GM12878 (cell line): ENCODE measurements at places on chromosomes 2 and 18.

GRCh38 chr2:149601141-149601796 lies 13.7 kb upstream of the MMADHC start:
- no peak for DNase-seq

DNA sequence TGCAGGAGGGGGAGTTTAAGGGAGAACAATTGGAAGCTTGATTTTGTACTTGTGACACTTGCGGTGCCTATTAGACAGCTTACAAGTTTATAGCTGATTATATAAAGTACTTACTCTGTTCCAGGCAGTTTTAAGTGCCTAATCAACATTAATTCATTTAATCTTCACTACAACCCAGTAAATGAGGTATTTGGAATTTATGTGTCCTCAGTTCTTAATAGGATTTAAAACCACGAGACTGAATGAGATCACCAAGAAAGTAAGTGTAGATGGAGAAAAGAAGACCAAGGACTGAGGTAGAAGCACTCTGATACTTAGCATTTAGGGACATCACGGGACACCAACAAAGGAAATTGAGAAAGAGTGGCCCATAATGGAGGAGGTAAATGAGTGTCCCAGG lies 49.8 kb downstream of the ZC3H15 start:
- DNase-seq, result no peak

- DNase-seq, result no peak
Observed at GRCh38 chr2:199160677-199161465, 296.9 kb downstream of the SATB2 start.

DNA sequence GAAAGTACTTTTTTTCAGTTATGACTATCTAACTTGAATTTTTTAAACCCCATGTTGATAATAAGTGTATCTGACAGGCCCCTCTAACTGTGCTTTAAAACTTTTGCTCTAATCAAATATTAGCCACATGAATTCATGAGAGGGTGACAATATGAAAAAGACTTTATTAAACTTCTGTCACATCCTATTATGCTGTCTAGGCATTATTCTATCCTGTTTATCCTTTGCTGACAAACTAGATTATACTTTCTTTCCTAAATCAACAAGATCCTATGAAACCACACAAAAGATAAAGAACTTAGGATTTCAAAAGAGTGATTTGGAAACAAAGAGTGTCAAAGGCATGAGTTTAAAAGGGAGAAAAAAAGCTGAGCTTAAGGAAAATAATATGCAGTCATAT lies 57.8 kb downstream of the ST6GAL2 start:
- DNase-seq, result no peak

GRCh38 chr2:220682616-220683015 lies 889.5 kb downstream of the EPHA4 start:
- no peak for DNase-seq

- no peak for DNase-seq
Observed at GRCh38 chr2:149027590-149028250, 10.8 kb upstream of the LYPD6B start.

- no peak for DNase-seq
Observed at GRCh38 chr18:76963936-76964335, 141.6 kb downstream of the ZNF236 start.

DNA sequence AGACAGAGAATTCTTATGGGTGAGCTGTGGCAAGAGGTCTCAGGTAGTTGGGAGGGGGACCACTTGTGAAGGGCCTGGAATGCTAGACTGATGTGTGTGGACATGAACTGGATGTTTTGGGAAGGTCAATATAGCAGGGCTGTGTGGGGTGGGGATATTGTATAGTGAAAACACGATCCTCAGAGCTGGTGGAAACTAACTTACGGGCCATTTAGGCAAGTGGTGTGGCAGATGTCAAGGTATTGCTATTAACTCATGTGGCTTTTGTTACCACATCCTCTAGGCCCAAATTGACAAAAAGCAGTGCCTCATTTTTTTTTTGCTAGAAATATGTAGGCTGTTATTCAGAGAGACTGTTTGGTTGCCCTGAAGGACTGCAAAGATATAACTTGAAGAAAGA lies 8.0 kb upstream of the GALNT1 start:
- DNase-seq, result no peak

- no peak for DNase-seq
Observed at GRCh38 chr2:236717120-236717519, 147.5 kb downstream of the ACKR3 start.

DNA sequence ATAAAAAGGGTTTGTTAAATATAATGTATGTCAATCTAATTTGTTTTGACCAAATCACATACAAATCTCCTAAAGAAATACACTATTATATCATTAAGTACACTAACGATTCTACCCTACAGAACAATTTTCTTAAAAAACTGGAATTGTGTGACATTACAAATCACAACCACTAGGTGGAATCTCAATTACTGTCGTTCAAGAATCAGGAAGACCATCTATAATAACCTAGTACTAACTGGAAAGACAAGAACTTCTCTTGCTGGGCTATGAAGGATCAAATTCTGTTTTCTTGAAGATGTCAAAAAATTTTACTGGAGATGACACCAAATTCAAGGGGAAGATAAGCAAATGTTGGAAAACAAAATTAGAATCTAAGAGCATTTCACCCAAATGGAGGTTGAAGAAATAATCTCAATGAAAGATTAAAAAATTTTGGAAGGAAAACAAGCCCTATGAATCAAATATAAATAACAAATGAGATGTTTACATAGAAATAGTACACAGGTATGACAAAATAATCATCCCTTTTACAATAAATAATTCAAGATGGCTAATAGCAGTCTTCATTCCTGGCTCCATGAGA lies 110.9 kb downstream of the STK39 start:
- DNase-seq, result no peak

- DNase-seq, result no peak
Observed at GRCh38 chr18:31291688-31292087, 26.3 kb upstream of the DSG1 start.

DNA sequence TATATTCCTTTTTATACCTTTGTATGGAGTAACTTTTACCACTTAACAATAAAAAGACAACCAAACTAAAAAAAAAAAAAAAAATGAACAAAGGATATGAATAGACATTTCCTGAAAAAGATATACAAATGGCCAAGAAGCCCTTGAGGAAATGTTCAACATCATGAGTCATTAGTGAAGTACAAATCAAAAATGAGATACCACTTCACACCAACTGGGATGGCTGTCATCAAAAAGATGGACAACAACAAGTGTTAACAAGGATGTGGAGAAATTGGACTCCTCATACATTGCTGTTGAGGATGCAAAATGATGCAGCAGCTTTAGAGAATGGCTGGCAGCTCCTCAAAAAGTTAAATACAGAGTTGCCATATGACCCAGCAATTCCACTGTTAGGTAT lies 22.6 kb upstream of the SCYGR2 start:
- DNase-seq, result no peak

DNA sequence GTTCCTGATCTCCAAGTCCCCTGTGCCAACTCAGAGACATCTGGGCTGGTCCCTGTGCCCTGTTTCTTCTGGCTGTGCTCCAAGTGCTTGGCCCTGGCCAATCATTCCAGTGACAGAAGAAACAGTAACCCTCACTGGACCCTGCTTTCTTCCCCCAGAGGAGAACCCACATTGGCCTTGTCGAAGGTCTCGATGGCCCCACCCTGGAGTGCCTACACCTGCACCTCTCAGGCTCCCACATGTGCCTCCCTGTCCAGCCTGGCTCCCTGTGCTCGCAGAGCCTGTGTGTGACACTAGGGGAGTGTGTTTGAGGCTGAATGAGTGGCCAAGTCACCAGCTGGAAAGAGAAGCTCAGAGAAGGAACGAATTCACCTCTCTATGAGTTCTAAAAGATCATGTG lies 5.9 kb upstream of the MAL start:
- no peak for DNase-seq

DNA sequence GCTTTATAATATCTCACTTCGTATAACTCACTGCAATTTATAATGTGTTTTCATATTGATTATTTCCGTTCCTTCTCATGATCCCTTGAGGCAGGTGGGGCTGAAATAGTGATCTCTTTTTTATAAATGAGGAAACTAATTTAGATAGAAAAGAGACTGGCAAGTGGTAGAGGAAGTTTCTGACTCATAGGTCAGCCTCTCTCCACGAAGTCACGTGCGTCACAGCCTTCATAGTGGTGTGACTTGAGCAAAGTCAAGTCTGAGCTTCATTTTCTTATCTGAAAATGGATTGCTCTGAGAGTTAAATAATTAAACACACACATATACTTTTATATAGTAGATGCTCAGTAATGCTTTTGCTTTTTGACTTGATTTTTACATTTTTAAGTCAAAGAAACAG lies 19.9 kb downstream of the ABCG5 start:
- no peak for DNase-seq

DNA sequence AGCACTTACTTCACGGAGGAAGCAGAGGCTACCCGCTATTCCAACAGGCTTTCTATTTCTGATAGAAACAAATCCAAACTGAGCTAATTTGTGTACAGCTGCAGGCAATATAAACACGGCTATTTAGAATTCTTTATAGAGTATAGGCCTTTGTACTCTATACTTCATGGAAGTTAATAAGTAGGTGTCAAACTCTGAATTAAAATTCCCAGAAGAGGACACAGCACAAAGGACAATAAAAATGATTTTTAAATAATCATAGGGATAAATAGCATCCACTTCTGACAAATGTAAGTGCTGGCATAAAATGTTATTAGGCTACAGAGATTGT lies 261.5 kb downstream of the AFF3 start:
- DNase-seq, result no peak

- no peak for DNase-seq
Observed at GRCh38 chr2:237035781-237036475, 49.8 kb upstream of the COPS8 start.

DNA sequence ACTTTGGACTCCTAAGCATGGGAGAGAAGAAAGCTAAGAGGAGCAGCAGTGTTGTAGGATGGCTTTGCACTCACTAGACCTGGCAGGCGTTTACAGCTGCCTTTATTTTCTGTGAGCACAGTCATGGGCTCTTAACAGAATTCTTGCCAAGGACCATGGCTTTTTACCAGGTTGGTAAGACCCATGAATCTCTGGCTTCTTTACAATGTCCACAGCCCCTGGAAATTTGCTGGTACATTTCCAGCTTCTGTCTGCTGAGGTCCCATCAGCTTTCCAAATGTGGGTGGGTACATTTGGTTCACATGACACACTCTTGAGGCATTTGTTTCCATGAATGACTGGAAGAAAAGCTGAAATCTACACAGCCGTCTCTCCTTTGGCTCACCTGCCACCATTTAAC lies 162.7 kb downstream of the PPP1R1C start:
- no peak for DNase-seq

GRCh38 chr18:74980669-74981068 lies 228.3 kb downstream of the PTGR3 start:
- DNase-seq, result no peak

DNA sequence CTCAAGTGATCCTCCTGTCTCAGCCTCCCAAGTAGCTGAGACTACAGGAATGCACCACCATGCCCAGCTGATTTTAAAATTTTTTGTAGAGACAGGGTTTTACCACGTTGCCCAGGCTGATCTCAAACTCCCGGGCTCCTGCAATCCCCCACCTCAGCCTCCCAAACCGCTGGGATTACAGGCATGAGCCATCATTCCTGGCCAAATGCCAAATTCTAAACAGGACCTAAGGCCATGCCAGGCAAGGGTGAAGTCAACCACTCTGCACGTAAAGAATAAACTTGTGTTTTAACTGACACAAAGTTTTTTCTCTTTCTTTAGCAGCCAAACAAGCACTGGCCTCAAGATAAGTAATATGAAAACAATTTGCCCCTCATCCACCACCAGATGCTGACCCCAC lies 37.4 kb upstream of the SATB2 start:
- DNase-seq, result no peak

DNA sequence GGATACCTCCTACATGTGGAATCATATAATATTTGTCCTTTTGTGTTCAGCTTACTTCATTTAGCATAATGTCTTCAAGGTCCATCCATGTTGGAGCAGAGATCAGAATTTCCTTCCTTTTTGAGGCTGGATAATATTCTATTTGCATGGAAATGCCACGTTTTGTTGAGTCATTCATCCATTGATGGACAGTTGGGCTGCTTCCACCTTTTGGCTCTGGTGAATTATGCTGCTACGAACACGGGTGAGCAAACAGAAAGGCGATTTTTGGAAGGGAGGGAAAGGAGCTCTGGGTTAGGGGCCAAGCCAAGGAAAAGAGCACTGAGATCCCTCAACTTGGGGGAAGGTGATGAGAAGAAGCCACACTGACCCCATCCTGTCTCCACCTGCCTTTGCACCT lies 260.5 kb downstream of the TNS1 start:
- DNase-seq, result no peak

GRCh38 chr2:68745006-68745405 lies 10.4 kb downstream of the ARHGAP25 start:
- DNase-seq, result no peak

- DNase-seq, result no peak
Observed at GRCh38 chr2:218732761-218733158, 22.1 kb downstream of the TTLL4 start.

GRCh38 chr18:56333839-56334238 lies 304.6 kb downstream of the TXNL1 start:
- DNase-seq, result no peak

GRCh38 chr2:16335947-16336346 lies 329.7 kb downstream of the CYRIA start:
- no peak for DNase-seq

DNA sequence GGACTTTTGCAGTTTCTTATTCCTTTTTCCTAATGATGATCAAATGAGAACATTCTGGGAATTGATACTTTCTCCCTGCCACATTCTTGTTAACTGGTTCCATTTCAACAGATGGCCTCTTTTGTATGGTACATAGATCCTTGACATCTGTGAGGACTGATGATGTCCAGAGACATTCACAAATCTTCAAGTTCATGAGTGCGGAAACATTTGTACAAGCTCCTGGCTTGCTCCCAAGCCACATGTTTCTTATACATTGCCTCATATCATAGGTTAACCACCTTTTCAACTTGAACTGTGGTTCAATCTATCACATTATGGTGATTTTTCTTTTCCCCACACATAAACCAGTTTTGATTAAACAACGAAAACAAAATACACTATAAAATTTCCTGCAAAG lies 267.3 kb downstream of the CLIP4 start:
- DNase-seq, result no peak
